Suppressor macrophage (primary cell): ENCODE measurements at places on chromosomes 6 and 20.

DNA sequence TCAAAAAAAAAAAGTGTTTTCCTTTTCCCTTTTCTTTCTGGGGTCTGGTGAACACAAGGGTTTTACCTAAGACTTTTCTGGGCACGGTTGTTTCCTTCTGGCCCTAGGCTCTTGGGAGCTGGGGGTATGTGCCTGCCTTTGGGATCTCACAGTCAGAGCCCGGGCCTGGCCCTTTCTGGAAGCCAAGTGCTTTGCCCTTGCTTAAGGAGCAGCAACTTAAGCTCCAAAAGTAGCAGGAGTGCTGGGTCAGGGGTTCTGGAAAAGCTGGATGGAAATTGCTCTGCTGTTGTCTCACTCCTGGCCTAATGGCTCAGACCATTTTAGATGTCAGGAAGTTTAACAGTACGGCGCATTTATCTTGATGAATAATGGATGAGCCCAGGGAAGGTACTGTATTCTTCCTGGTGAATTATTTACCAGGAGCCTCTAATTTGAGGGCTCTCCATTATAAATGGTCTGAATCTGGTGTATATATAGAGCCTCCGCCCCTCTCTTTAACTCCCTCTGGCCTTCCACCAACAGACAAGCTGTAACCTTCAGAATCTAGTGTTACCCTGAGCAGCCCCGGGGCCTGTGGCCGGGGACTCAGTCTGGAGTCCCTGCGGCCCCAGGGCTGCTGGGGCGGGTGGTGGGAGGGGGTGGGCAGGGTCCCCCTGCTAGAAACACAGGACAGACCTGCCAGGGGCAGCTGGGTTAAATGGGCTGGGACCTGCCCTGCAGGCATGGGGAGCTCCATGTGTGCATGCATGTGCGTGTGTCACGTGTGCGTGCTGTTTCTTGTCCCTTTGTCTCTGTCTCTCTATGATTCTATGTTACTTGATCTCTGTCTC is 37.5 kb downstream of the PTK7 start:
- no peak for DNase-seq

DNA sequence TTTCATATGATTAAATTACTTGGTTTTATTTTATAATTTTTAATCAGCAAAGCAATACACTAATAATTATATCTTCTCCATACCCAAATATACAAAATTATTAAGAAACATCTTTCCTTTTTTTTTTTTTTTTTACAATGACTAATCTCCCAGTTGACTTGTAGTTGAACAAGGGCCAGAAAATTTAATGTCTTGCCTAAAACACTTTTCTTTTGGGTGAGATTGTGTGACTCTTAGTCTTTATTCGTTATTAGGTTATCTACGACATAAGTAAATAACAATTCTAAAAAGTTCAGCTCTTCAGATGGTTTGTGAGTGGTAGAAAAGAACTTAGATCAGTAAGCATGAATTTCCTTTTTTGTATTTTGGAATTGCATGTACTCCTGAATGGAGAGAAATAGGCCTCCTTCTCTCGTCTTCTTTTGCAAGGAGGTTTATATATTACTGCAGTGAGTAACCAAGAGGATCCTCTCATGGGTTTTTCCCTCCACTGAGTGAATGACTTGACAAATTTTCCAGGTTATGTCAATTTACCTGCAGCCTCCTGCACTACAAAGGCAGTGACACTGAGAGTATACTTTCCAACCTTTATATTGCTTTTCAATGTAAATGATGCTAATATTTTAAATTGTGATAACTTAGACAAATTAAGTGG is 364.5 kb upstream of the CITED2 start:
- DNase-seq = no peak

DNA sequence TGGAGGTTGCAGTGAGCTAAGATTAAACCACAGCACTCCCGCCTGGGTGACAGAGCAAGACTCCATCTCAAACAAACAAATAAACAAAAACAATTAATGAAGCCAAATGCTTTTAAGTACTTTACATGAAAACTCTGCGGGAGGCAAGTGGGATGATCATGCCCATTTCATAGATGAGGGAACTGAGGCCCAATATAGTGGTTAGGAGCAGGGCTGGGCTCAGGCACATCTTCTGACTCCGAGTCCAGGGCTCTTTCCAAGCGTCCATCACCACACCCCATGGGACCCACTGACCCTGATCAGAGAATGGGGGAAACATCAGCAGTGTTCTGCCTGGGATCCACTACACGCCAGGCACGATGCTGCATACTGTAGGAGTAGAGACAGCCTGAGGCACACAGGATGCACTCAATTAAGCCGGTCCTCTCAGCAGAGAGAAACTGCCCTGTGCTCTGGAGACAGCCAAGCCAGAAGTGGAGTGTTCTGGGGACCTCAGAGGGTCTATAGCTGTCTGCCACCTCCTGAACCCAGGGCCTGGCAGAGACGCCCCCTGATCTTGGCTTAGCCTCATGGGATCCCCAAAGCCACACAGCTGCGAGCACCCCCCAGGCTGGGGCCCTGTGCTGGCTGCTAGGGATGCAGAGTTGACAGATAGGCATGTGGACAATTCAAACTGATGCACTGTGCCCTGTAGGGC is 13.5 kb downstream of the TTBK1 start:
- no peak for DNase-seq

GRCh38 chr6:111184827-111185532 is 97.7 kb downstream of the SLC16A10 start:
- DNase-seq = no peak

- DNase-seq = no peak
Observed at GRCh38 chr6:7392402-7392801, 2.8 kb downstream of the RIOK1 start.

DNA sequence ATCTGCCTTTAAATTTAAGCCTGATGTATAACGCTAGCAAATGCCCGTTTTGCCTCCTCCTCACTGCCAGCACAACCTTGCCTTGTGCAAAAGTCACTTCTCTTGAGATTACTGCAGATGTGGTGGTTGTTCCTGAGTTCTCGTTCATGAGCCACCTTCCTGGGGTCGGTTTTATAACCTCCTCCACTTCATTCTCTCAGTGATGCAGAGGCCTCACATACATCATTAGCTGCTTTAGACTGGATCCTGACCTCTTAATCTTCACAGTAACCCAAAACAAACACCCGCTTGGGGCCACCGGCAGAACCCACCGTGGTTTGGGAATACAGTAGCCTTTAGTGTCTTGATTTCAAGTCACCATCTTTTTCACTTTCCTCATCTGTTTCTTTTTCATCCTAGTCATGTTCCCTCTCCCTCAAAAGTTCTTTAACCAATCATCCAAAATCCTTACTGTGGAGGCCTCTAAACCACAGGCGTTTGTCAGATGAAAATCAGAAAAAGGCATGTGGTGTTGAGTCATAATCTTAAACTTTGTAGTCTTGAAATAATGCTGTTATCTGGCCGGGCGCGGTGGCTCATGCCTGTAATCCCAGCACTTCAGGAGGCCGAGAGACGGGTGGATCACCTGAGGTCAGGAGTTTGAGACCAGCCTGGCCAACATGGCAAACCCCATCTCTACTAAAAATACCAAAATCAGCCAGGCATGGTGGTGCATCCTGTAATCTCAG is 430.3 kb upstream of the SOX4 start:
- no peak for DNase-seq
